ENCODE measurements at places on chromosomes 7 and 10.
A peak's percentile ranks its signal among the peaks of the same experiment; 100 is the strongest.

DNA sequence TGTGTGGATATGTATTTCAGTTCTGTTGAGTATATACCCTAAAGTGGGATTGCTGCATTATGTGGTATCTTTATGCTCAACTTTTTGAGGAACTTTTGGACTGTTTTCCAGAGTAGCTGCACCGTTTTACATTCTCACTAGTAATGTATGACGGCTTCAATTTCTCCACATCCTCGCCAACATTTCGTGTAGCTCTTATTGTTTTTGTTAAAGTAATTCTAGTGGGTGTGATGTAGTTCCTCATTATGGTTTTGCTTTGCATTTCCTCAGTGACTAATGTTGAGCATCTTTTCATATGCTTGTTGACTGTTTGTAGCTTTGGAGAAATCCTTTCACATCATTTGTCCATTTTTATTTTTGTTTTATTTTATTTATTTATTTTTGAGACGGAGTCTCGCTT, 4.5 kb downstream of the STMP1 start:
- no peak for DNase-seq

DNA sequence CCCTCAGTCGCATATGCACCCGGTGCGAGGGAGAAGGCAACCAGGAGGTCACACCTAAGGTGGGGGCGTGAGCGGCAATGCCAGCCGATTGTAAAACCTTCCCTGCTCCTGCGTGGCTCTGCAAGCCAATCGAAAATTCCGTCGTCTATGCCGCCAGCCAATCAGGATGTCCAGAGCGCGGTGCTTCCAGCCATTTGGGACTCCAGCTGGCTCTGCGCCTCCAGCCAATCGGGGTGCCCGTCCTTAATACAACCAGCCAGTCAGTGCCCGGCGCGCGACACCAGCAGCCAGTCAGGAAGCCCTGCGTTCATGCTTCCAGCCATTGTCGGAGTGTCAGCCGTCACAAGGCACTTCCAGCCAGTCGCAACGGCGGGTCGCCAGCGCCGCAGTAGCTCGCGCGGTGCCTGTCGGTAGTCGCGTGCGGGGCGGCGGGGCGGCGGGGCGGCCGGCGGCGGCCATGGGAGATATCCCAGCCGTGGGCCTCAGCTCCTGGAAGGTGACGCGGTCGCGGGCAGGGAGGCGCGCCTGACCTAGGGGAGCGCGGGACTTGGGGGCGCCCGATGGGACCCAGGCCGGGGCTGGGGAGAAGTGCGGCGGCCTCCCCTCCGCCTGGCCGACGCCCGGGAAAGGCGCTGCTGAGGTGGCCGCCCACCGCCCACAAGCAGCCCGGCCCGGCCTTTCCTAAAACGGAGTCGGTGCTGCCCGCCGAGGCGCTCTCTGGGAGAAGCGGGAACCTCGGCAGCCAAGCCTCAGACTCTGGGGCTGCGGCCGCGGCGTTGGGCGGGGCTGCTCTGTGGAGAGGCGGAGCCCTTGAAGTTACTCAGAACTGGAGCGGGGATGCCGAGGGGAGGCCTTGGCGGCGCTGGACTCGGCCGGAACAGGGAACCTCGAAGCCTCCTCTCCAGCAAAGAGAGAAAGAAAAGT, at the start of gene AKR1E2:
TSS of gene AKR1E2 (plus strand) at position 340 of the 924 bp plus-strand sequence. CDS start at position 458, 118 bp downstream.
- peak; percentile 6 for DNase-seq

DNA sequence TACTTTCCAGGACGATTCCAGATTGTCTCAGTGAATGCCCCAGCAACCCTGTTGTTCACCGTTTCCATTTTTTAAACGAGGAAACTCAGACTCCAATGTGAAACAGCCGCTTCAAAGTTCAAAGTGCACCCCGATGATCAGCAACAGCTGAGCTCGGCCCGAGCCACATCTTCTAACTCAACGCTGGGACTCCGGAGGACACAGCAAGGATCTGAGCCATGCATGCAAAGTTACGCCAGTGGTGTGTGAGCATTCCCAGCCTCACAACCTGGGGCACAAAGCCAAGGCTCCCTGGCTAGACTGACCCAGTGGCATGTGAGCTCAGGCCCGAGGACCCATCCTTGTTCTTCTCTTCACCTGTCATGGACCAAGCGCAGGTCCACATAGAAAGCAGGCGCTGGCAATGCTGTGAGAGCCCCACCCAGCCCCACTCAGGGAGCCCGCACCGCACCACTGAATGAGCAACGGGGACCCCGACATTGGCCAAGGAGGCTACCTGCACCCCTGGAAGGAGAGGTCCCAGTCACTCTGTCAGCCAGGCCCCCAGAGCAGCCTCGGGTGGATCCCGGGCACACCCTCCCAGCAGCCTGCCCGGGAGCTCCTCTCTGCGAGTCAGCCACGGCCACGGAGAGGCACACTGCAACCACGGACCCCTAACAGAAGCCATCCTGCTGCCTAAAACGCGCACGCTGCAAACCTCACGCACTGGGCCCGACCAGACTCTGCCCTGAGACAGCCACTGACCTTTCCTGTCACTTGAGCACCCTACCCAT, 82.9 kb downstream of the MAD1L1 start:
- DNase-seq: no peak

DNA sequence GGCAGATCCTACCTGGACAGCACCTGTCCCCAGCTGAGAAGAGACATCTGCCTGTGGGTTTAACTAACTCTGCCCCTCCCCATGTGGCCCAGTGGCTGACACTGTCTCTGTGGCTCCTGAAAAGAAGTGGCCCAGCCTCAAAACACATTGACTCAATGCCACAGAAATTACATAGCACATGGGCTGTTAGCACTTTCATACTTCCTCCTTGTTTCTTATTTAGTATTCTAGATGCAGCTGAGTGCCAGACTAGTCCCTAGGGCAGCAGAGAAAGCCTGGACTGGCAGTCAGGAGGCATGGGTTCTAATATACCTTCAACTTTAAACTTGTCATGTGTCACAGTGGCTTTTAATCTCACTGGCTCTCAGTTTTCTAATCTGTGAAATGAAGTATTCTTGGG, 171.0 kb downstream of the TRIL start:
- DNase-seq: no peak

DNA sequence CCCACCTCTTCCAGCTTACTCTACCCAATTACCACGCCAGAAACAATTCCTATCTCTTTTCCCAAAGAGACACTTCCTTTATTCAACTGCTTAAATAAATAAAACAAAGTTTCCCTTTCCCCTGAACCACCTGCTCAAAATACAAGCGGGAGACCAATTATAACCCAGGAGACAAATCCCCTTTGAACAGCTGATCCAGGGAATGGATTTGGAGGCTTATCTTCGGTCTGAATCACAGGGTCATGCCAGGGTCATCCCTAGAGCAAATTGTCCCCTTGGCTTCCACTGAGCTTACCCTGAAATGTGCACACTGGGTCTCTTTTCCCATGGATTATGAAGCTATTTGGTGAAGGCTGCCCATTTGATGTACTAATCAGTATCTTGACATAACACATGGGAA, 99.9 kb upstream of the JAZF1 start:
- DNase-seq: no peak

DNA sequence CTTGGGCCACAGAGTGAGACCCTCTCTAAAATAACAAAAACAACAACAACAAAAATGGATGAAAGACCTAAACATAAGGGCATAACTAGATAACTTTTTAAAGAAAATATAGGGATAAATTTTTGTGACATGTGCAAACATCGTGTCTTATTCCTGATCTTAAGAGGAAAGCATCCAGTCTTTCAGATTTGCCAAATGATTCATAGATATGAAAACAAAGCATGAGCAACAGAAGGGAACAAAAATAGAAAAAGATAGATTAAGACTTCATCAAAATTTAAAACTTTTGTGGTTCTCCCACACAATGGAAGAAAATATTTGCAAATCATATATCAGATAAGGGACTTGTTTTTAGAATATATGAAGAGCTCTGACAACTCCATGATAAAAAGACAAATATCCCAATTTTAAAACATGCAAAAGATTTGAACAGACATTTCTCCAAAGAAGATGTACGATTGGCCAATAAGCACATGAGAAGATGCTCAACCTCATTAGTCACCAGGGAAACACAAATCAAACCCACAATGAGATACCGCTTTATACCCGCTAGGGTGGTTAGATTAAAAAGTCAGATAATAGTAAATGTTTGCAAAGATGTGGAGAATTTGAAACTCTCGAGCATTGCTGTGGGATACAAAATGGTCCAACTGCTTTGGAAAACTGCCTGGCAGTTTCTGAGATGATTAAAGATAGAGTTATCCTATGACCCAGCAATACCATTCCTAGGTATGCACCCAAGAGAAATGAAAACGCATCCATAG, 20.3 kb downstream of the PPIF start:
- no peak for DNase-seq

GRCh38 chr7:133983685-133984419, 143.3 kb upstream of the LRGUK start:
- DNase-seq: no peak

GRCh38 chr10:24449321-24449740, 240.4 kb downstream of the KIAA1217 start:
- no peak for DNase-seq

Measured in NCI-H2107 (cell line).